ENCODE measurements at places on chromosomes 1 and 21.
A peak's percentile ranks its signal among the peaks of the same experiment; 100 is the strongest.

DNA sequence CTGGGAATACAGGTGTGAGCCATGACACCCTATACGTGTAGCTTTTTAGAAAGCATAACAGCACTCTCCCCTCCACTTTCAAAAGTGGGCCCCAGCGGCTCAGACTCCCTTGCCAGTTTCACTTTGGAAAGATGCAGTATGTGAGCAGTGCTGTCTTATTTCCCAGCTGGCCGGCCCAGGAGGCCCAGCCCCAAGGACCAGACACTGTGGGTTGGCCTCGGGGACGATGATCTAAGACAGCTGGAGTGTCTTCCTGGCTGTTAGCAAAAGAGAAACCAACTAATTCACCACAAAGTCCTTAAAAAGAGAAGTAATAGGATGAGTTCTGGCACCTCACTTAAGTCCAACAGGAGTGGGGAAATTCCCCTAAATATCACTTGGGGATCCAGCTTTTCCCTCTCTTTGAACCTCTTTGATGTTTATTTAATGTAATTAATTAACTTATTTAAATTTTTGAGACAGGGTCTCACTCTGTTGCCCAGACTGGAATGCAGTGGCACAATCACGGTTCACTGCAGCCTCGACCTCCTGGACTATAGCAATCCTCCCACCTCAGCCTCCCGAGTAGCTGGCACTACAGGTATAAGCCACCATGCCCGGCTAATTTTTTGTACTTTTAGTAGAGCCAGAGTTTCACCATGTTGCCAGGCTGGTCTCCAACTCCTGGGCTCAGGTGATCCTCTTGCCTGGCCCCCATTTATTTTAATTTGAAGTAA is 17.6 kb upstream of the CLIC4 start:
- DNase-seq = no peak

- DNase-seq = no peak
Observed at GRCh38 chr1:65758128-65758527, 34.6 kb upstream of the PDE4B start.

DNA sequence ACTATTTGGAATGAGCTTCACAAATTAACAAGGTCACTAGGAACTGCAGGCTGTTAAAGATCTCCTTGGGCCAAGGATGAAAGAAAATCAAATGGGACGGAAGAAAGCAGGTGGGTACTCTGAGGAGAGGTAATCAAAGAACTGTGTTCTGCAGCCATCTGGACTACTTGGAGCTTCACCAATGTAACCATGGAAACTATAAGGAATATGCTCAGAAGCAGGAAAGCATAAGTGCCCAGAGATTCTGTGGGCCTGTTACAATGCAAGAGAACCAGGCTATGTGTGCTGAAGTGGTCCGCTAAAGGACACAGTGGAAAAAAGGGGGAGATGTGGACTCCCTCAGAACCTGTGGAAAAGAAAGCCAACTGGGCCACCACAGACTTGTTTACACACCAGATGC is 238.5 kb downstream of the PTGER3 start:
- DNase-seq = no peak

DNA sequence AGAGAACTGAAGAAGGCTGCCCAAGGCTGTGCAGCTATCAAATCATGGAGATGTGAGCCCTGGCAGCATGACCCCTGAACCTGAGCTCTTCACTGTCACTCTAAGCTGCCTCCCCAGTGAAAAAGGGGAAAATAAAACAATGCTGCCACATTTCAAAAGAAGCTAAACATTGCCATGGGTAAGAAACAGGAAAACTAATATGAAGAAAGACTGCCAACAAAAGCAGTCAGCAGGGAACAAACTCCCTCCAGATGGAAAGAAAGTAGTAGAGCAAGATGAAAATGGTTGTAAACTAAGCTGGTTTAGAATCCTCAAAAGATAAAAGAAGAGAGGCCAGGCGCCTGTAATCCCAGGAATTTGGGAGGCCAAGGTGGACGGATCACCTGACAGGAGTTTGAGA is 36.2 kb upstream of the CSF1 start:
- no peak for DNase-seq

DNA sequence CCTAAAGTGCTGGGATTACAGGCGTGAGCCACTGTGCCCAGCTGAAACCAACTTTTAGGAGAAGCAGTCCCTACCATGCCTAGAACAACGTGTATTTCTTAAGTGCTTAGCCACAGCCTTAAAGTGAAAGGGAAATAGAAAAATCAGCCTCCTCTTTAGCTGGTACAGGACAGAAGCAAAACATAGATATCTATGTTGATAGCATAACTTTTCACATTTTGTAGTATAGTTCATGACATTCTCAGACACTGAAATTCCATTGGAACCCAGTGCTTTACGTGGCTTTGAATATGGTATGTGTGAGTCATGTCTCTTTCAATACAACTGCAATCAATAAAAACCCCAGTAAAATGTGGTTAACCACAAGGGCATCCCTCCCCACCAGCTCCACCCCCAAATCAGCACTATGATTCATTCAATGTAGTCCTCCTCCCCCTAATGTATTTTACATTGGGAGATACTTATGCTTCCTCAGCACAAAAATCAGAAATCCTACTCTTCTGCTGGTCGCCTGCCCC is 32.1 kb downstream of the TGFB2 start:
- DNase-seq = peak; percentile 59

DNA sequence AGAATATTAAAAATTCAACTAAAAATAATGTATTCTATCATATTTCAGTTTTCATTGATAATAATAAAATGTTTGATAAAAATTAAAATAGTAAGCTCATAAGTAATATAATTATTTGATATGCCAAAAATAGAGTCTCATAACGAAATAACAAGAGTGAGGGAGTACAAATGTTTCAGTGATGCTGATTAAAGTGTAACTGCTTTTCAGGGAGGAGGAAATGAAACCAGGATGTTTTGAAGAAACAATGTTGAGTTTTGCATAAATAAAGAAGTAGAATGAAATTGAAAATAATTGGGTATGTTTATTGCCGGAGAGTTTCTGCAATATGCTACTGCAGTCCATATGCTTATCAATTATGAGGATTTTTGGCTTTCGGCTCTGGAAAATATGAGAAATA is 1159.8 kb upstream of the ADGRL2 start:
- DNase-seq = no peak

GRCh38 chr1:225835856-225836255 is 25.9 kb downstream of the EPHX1 start:
- DNase-seq = no peak

DNA sequence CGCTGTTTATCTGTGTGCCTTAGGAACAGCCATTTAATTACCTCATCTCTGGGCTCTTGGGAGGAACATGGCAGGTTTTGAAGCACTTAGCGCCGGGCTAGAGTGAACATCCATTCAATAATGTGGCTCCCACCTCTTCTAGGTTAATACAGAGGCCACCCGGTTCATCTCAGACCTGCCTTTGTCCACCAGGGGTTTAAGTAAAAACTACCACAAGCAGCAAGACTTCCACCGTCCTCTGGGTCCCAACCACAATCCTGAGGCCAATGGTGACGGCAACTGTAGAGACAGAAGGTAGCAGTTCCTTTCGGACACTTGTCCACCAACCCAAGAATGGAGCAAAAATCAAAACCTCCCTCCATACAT is 924 bp upstream of the DDOST start:
- DNase-seq = no peak

DNA sequence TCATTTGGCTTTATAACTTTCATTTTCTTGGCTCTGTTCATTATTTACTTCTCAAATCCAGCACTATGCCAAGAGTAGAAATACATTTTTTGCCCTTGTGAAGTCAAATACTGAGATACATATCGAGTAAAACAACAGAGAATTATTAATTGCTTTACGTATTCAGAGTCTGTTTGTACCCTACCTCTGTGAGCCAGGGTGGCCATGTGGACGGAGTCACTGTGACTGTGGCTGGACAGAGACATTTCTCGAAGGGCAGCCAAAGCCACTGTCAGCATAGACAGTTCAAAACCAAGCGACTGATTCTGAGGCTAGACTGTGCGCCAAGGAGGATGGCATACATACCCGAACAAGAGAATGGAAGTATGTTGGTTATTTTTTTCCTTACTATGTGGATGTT is 391.0 kb upstream of the PROX1 start:
- DNase-seq = no peak

- no peak for DNase-seq
Observed at GRCh38 chr1:154881820-154882535, 11.9 kb upstream of the KCNN3 start.

GRCh38 chr1:44483089-44483874 is 78.2 kb downstream of the RNF220 start:
- DNase-seq = no peak

DNA sequence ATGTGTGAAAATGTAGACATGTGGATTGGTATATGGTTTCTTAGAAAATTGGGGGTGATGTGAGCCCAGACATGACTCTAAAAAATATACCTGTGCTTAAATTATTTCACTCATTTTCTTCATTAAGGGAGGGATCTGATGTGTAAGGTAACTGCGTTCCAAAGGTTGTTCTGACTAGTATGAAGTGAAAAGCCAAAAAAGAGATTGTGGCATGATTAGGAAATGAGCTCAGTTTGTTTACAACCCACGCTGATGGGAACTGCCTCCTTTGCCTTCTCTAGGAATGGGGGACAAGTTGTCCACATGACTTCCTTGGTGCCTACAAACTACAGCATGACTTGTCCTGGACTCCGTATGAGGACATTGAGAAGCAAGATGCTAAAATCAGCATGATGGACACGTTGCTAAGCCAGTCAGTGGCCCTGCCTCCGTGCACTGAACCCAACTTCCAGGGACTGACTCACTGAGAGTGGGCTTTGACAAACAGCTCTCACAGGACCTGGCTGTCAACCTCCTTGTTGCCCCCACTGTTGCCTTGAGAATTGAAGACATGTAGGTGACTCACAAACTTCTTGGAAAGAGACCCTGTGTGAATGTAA is 8.0 kb downstream of the C1orf50 start:
- no peak for DNase-seq

Measured in activated naive CD4-positive, alpha-beta T cell treated with anti-CD3 and anti-CD28 coated beads, Interleukin-2, amount 50 U/mL, for 72 hours (primary cell).